ENCODE measurements at places on chromosomes 5 and 9.

GRCh38 chr9:77885104-77885672 lies 146.4 kb downstream of the GNAQ start:
- DNase-seq: no peak

GRCh38 chr9:37200433-37201005 lies 80.1 kb downstream of the ZCCHC7 start:
- peak; percentile 68 for DNase-seq

- no peak for DNase-seq
Observed at GRCh38 chr5:124948062-124948753, 201.8 kb upstream of the ZNF608 start.

GRCh38 chr9:81814794-81815464 lies 113.3 kb upstream of the SPATA31D4 start:
- DNase-seq: no peak

DNA sequence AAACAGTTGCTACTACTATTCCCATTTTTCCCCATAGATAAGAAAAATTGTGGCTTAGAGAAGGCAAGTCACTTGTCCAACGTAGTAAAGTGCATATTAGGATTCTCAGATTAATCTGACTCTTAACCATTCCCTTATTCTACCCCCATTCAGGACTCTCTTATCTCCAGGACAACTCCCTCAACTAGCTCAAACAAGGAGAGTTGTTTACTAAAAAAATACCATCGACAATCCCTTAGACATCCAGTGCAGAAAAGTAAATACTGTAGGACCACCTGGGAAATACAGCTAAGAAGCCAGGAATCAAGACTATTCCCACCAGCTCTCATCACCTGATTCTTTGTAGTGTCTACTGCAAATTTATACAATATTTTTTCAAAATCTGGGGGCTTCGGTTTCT lies 9.4 kb upstream of the GRAMD2B start:
- DNase-seq: no peak

- no peak for DNase-seq
Observed at GRCh38 chr9:136714096-136714892, 1.9 kb downstream of the DIPK1B start.

- DNase-seq: no peak
Observed at GRCh38 chr5:40909264-40909663, at the start of gene C7. Gene C7 (plus strand): TSS chr5:40909497. CDS start chr5:40909611, 114 bp downstream.

- peak; percentile 42 for DNase-seq
Observed at GRCh38 chr9:87431837-87432236, 65.8 kb upstream of the DAPK1 start.

- DNase-seq: no peak
Observed at GRCh38 chr5:173047838-173048105, 8.4 kb upstream of the CREBRF start.

- DNase-seq: no peak
Observed at GRCh38 chr5:122775550-122776542, 966 bp downstream of the SNX2 start.

DNA sequence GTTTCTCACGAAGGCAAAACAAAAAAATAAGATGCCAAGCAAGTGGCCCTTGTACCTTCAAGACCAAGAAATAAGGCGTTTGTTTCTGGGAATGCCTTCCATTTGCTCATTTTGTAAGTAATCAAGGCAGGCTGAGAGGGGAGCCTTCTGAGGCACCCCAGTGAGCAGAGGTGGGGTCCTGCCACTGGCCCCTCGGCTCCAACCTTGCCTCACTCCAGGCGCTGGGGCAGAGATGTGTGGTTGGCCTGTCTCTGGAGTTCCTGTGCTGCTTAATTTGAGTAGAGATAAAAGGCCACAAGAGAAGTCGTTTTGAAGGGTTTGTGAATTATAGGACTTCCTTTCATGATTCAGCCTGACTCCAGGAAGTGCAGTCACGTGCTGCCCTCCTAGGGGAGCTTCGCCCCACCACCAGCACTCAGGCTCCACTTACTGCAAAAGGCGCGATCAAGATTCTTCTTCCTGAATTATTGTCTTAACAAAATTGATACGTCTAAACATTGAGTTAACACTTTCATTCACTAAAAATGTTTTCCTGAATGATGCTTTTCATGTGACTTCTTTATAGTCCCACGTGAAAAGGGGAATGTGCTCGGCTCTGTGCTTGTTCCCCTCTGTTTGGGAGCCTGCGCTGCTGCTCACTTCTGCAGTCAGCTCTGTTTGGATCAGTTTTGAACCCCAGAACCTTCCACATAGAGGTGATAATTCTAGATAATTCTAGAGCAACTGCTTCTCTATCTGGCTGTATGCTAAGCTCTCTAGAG lies 13.7 kb downstream of the SYK start:
- peak; percentile 31 for DNase-seq

DNA sequence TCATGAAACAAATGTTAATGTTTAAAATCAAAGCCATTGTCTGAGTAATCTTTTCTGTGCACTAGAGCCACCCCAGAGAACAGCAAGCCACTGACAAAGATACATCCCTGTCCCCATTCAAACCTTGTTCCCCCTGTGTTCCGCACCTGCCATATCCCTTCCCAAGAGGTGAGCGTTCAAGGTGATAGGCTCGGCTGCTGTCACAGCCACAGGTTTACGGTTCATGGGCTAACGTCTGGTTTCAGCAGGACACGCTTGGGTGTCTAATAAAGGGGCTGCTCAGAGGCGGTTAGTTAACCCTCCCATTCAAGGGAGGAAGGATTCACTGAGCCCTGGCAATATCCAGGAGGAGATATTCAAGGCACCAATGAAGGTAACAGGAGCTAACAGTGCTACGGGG lies 24.5 kb upstream of the LAMC3 start:
- no peak for DNase-seq

DNA sequence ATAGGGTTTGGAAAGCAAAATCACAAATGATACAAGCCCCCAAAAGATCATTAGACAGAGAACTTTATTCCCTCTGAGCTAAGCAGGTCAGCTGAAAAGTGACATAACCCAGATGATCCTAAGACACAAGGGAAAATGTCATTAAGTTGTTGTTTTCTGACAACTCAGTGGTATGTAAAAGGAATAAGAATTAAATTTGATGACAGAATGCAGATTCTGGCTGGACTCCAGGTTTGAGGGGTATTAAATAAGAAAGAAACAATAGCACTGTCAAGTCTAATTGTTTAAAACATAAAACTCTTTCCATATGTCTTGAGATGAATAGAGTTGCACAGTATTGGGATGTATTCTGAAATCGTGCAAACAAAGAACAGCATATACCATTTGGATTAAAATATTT lies 429.9 kb downstream of the CAAP1 start:
- DNase-seq: no peak

- no peak for DNase-seq
Observed at GRCh38 chr5:56039985-56040384, 45.2 kb upstream of the IL6ST start.

All from fibroblast of skin of right biceps (primary cell).